ENCODE measurements at places on chromosomes 6 and 20.
A peak's percentile ranks its signal among the peaks of the same experiment; 100 is the strongest.

DNA sequence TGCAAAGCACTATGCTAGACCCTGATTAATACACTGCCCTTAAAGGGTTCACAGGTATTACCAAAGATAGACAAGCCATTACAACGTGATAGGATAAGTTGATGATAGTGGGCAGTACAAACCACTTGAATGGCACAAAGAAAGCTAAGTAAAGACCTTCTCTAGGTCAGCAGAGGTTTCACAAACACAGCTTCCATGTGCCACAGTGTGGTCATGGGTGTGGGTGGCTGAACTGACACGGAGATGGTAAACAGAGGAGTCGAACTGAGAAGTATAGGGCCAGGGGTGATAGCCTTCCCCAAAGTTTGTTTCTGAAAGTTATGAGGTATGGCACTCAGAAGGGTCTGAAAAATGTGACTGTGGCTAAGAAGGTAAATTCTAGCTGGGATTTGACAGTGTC is 4.3 kb downstream of the ZBTB9 start:
- DNase-seq = no peak

DNA sequence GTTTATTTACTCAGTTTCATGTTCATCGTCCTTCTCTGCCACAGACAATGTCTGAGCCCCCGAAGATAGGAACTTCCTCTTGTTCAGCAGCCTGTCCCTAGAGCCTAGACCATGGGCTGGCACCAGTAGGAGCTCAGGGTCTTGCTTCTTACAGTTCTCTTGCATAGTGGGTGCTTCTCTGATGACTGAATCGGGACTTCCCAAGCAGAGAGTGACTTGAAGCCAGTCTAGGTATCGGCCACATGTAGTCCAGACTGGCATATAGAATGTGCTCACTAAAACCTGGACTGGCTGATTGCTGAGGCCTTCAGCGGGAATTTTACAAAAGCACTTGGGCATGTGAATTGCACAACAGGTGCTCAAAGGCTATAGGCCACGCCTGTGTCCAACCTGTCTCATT is 52.0 kb downstream of the PRDM1 start:
- no peak for DNase-seq

DNA sequence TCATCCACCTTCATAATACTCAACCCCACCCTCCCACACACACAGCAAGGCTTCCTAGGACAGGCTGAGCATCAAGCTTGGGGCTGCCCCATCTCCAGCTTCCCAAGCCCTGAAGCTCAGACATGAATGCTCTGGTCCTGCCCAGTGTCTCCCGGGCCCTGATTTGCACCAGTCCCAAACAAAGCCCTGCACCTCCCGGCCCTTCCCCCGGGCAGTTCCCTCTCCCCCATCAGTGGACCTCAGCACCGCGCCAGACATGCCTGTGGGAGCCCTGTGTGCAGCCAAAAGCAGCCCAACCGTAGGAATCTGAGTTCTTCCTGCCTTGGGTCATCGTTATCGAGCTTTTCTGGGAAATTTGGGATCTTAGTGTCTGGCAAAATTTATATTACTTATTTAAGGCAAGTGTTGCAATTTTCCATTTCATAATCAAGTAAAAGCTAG is 63.5 kb downstream of the THBS2 start:
- peak; percentile 90 for DNase-seq

DNA sequence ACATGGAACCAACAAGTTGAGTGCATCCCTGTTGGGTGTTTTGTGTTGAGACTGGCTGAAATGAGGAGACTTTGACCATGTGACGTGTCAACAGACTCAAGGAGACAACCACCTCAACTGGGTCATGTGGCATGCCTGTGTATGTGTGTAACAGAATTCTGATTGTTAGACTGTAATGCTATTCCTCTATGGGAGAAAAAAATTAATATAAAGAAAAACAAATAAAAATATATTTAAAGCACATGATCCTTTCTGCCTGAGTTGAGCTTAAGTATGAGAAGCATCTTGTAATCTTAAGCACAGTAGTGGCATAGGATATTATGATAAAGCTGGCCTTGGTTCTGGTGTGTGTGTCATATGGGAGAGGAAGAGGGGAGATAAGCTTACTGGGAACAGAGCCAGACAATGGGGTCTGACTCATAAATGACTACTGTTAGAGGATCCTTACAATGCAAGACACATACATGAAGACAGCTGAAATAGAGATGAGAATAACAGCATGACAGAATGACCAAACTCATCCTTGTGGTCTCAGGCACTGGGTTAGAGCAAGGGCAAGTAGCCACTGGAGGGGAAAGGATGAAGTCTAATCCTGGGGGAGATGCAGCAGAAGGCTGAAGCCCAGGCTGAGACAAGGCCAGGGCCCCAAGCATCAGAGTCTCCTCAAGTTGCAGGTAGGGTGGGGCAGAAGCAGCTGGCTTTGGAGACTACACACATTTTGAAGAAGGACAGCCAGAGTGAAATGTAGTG is 9.2 kb downstream of the TP53INP2 start:
- DNase-seq = no peak

DNA sequence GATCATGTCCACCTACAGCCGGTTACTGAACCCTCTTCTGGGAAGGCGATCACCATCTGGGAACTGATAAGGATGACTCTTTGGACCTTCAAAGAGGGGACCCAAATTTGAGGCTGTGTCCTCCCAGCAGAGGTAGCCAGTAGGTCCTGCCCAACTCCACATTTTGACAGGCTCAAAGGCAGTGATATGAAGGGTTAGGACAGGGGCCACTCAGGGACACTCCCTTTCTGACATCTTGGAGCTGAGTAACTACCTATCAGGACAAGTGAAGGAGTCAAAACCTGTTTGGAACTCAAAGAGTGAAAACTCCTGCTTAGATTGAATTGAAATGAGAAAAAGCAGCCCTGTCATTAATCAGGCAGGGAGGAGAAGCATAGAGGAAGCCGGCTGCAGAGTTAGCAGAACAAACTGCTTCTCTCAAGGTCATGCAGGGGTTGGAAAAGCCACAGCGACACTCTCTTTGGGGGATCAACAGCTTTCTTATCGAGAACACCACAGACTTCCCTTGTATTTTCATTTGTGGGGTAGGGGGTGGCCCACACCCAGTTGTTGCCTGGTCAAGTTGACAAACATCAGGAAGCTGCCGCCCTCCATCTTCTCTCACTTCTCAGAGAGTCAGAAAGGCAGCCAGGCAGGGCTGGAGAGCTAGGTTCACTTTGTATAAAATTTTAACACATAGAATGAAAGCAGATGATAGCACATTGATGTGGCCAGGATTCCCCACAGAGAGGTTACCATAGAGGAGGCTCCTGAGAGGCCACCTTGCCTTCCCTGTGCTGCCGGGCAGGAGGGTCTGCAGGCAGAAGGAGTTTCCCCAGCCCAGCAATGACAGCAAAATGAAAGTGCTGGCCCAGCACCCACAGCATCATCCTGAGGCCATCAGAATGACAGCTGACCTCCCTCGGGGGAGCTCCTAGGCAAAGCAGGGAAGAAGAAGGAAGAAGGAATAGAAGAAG is 47.6 kb downstream of the AGPAT4 start:
- no peak for DNase-seq

DNA sequence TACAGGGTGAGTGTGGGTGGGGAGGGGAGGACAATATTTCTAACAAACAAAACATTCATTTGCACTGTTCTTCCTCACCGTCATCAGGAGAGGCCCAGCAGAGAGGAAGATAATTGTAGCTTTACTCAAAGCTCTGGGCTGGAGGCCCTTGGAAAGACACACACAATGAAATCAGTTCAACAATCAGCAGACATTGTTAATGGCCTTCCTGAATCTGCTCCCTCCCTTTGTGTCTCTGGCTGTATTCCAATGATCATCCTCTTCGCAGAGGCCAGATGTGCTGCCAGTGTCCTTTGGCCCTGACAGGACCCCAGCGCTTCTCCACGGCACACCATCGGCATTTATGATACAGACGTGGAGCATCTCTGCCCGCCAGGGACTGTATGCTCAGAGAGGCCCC is 44.6 kb upstream of the LRFN2 start:
- DNase-seq = no peak

DNA sequence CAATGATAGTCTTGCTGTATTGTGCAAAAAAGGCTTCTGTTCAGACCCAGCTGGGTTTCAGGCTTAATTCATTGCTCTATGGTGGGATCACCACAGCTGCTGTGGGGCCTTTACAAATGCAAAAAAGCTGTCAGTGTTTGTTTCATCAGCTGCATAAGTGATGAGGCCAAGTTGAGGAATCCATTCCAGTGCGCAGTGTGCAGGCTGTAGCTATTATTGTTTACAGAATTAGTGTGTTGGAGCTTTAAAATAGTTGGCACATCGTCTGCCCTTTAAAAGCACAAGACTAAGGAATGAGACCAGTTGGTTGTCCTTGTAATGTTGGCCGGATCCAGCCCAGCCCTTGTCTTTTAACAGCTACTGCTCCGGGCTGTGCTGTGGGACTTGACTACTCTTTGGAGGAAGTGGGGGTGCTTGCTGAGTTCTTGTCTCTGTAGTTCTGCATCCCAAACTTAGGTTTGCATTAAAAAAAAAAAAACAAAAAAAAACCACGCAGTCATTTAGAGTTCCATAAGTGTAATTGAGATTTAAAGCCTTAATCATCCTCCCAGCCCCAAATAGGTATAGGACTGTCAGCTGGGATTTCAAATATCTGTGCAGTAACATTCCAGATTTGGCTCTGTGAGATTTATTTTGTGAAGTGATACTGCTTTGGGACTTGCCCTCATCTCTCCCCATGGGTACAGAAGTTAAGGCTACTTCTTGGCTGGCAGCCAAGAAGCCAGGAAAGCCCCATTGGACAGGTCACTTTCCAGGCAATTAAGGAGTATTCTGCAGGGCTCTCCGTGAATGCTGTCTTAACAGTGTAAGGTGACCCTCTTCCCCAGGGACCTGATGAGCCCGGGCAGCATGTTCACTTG is 19.3 kb downstream of the JARID2 start:
- DNase-seq = no peak

DNA sequence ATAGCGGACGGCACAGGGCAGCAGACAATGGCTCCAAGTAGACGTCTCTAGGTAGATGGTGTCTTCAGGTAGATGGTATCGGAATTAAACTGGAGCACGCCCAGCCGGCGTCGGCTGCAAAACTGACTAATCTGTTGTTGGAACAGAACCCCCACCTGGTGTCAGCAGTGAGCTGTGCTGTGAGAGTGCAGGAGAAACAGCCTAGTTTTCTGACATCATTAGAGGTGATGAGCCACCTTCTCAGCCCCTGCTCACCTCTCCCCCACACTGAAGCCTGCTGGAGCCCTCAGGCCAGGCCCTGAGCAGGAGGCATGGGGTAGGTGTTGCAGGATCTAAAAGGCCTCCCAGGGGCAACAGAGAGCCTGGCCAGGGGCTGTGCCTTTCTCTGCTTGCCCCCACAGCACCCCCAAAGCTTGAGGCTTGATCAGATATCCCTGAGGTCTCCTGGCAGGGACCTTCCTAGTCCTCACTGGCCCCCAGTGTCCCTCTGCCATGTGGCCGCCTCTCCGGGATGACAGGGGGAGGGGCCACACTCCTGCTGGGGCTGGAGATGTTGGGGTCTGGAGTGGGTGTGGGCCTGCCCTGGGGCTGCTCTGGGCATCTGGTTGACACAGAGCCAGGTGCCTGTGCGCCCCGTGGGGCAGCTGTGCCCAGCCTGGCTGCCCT is 6.9 kb upstream of the HELZ2 start:
- DNase-seq = no peak

DNA sequence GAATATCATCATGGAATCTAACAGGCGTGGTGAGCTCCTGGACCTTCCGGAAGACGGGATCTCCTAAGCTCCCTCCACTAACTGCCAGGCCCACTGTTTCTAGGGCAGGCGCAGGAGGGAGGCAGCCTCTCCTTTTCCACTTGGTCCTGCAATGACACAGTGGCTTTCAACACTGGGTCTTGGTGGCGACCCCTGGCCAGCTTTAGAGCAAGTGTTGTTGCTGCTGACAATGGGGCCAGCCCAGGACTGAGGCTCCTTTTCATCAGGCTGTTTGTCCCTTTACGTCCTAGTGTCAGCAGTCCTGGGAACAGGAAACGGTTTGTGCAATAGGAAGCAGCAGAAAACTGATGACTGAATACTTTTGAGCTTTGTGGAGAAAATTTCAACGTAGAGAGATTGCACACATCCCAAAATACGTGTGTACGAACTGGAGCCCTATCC is 9.7 kb upstream of the QKI start:
- no peak for DNase-seq

- no peak for DNase-seq
Measured at GRCh38 chr6:25628471-25629197, 23.4 kb upstream of the SCGN start.

DNA sequence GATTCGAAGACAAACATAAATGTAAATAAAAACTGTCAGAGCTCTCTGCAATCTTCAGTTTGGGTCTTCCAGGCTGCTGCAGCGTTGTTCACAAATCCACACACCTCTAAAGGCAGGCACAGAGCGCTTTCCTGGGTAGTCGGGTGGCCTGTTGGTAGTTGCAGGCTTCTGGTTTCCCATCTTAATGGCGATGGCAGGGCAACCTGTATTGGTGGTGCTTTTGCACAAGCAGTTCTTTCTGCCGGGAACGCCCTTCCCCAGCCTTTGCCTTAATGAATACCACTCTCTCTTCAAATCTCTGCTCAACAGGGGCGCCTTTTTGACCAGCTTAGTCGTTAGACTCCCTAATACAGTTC is 723 bp upstream of the IFT52 start:
- DNase-seq = no peak

- no peak for DNase-seq
Measured at GRCh38 chr6:12386816-12387215, 96.7 kb downstream of the EDN1 start.

DNA sequence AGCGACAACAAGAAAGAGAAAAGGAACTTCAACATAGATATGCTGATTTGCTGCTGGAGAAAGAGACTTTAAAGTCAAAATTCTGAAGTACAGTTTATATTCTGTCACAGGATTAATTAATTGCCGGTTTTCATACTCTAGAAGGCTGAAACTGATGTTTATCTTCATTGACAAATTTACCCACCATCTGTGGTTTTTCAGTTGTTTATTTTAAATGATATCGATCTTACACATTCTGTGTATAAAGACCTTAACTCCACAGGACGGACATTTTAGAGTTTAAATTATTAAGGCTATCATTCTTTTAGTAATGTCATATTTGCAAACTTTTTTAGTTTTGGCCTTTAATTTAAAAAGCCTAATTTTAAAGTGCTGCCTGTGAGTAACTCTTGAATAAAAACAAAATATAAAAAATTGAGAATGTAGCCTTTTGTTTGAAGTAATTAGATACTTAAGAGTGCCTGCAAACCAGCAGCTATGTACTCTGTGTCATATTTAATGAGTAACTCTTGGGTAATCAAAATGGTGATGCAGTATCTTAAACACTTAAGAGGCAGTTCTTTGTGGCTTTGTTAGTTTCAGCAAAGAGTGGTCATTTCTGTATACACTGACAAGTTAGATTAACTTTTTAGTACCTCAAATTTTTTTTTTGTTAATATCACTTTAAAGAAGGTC is 59.3 kb downstream of the CDC5L start:
- DNase-seq = no peak

- DNase-seq = no peak
Measured at GRCh38 chr6:157283900-157284737, 39.2 kb downstream of the TMEM242 start.

GRCh38 chr6:9540534-9541126 is 874.2 kb downstream of the TFAP2A start:
- no peak for DNase-seq
